ENCODE measurements at places on chromosomes 16 and 17.

- no peak overlapping the region for H3K27ac ChIP-seq
- no peaks in the 10 kb centered on the region for H3K36me3 ChIP-seq
- H3K4me1 ChIP-seq, result no peaks in the 10 kb centered on the region
- no peaks in the 10 kb centered on the region for H3K27me3 ChIP-seq
- no peak for DNase-seq
These were observed 349.9 kb downstream of the MAF start for GRCh38 chr16:79250502-79251098.

GRCh38 chr17:10768750-10769251, 35.1 kb downstream of the TMEM238L start:
- H3K27ac ChIP-seq, result no peak overlapping the region
- H3K36me3 ChIP-seq, result no peaks in the 10 kb centered on the region
- no peaks in the 10 kb centered on the region for H3K4me1 ChIP-seq
- H3K4me3 ChIP-seq, result no peak overlapping the region
- no peak for DNase-seq

- DNase-seq, result no peak
- H3K27me3 ChIP-seq, result no peaks in the 10 kb centered on the region
- H3K36me3 ChIP-seq, result no peaks in the 10 kb centered on the region
- no peaks in the 10 kb centered on the region for H3K4me1 ChIP-seq
- no peak overlapping the region for H3K27ac ChIP-seq
- no peak overlapping the region for H3K4me3 ChIP-seq
These were observed 226.7 kb upstream of the HSBP1 start for GRCh38 chr16:83581082-83581481.

DNA sequence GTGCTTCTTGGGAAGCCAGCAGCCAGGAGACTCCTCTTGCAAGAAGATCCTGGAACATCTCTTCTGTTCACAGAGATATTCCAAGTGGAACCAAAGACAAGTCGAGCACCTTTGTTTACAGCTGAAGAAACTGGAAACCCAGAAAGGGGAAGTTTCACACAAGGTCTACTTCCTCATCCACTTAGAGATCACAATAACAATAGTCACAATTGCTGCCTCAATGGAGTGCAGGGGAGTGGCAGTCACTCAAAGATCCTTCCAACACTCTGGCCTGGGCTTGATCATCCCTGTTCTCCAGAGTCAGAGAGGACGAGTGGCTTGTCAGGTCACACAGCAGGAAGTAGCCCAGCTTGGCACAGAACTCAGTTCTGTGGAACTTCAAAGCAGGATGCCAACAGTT, 46.9 kb upstream of the SIAH1 start:
- H3K4me3 ChIP-seq, result no peak overlapping the region
- H3K36me3 ChIP-seq, result no peaks in the 10 kb centered on the region
- H3K27me3 ChIP-seq, result no peaks in the 10 kb centered on the region
- H3K27ac ChIP-seq, result no peak overlapping the region

DNA sequence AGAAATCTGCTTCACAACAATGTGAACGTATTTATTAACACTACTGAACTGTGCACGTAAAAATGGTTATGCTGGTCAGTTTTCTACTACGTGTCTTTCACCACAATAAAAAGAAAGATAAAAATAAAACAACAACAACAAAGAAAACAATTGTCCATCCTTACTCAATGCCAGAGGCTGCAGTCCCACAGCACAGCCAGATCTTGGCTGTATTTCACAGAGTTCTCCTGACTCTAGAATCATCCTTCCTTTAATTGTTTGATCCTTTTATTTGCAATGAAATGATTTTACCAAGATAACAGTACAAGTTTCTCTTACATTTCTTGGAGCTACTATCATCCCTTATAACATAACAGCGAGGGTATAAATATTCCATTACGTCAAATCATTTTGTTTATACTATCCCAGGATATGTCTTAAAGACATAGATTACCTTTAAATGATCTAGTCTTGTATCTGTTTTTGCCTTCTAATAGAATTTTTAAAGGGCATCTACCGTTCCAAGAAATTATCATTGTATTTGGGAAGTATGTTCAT, 103.3 kb downstream of the SLC39A11 start:
- peaks cover 10% of the 10 kb centered on the region for H3K4me1 ChIP-seq
- DNase-seq, result no peak
- H3K36me3 ChIP-seq, result no peaks in the 10 kb centered on the region
- no peak overlapping the region for H3K27ac ChIP-seq

DNA sequence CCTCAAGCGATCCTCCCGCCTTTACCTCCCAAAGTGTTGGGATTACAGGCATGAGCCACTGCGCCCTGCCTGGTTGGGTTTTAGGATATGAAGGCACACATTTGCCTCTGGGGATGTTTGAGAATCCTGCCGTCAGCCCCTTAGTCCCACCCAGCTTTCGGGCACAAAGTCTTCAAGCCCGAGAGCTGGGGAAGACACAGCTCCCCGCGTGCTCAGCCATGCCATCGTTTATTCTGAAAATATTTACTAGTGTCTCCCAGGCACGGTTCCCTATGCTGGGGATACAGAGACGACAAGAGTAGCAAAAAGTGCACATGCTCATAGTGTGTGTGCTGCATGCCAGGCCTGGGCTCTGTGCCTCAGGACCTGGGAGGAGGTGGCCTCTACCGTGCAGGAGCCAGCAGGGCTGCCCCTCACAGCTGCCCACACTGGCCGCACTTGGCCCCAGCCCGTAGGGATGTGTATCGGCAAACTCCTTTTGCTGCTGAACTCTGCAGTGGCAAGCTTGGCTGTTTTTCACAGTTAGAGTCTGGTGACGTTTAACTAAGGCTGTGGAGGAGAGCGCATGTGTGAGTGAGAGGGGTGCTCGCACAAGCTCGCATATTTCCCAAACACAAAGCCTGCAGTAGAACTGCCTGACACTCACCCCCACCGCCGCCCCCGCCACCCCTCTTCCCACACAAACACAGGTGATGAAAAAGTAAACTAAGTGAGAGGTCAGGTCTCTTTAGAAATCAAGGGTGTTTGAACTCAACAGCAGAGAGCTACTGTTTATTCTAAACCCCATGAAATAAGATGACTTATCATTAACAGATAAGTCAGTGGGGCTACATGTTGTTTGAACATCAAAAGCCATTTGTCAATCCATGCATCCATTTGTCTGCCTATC, 266.4 kb downstream of the MRTFB start:
- no peaks in the 10 kb centered on the region for H3K36me3 ChIP-seq
- H3K27me3 ChIP-seq, result no peaks in the 10 kb centered on the region
- no peak overlapping the region for H3K27ac ChIP-seq
- no peak for DNase-seq
- H3K4me3 ChIP-seq, result no peak overlapping the region

DNA sequence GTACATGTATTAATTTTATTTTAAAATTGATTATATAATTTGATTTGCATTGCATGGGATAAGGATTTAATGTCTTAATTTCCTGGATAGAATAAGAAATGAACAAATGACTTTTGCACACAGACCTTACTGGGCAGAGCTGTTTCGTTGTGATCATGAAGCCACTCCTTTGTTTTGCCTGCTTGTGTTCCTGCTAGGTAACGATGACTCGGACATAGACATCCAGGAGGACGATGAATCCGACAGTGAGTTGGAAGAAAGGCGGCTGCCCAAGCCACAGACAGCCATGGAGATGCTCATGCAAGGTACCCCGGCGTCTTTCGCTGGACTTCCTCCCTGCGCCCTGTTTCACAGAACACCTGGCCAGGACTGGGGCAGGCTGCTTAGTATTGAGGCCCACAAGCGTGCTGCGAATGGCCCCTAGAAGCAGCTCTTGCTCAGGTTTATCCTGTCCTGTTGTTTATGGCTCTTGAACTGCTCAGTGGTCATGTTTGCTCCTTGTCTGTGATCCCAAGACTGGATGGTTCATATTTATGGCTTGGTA, 29.6 kb downstream of the CLUAP1 start:
- no peak for DNase-seq
- no peak overlapping the region for H3K27ac ChIP-seq
- no peaks in the 10 kb centered on the region for H3K4me1 ChIP-seq

DNA sequence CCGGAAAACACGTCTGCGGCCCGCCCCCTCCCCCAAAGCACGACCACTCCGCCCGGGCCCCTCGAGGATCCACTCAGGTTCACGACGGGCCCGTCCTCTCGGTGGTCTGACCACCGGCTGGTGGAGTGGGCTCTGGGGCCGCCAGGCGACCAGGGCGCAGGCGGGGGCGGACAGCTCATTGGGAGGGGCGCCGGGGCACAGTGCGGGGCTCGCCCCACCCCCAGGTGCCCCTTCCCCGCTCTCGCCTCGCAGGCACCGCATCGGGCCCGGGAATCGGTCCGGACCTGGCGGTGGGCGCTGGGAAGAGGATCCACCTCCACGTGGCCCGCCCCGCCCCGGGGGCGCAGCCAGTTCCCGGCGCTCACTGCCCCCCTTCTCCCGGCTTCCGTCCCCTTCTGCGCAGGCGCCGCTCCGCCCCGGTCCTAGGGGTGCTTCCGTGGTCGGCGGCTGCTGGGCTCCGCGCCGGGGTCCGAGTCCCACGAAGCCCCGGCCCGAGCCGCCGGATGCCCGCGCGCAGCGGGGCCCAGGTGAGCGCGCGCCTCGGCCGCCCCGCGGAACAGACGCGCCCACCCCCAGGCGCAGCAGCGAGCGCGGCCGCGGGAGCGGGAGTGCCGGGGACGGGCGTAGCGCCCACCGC, at the start of gene MPG:
TSS of gene MPG (plus strand) at position 419 of the 637 bp plus-strand sequence. CDS start at position 504, 85 bp downstream.
- H3K27me3 ChIP-seq, result no peaks in the 10 kb centered on the region
- H3K36me3 ChIP-seq, result peaks cover 21% of the 10 kb centered on the region
- H3K4me3 ChIP-seq, result peak within 1 kb of the TSS; percentile 86
- H3K27ac ChIP-seq, result peak within 1 kb of the TSS; percentile 74

DNA sequence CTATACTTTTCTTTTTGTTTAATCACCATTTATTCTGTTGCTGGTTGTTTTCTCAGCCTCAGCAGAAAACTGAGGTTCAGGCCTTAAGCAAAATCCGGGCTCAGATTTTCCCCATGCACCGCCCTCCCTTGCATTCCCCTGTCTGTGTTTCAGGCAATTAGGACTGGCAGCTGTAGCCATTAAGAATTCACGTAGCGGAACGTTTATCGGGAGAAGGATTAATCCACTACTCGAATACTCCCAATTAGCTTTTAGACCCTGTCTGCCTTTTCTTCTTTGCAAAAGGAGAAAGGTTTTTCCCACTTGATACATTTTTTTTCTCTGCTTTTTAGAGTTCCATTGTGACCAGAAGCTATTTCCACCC, 173.1 kb downstream of the RPTOR start:
- no peak for DNase-seq
- H3K27me3 ChIP-seq, result no peaks in the 10 kb centered on the region
- no peak overlapping the region for H3K4me3 ChIP-seq
- no peak overlapping the region for H3K27ac ChIP-seq

GRCh38 chr16:3963886-3964685, 83.6 kb upstream of the CREBBP start:
- H3K36me3 ChIP-seq, result peaks cover 14% of the 10 kb centered on the region
- H3K4me3 ChIP-seq, result no peak overlapping the region
- H3K27ac ChIP-seq, result no peak overlapping the region
- no peaks in the 10 kb centered on the region for H3K27me3 ChIP-seq
